ENCODE measurements at places on chromosomes 13 and 19.

- DNase-seq = no peak
Observed at GRCh38 chr13:65133094-65133493, 2097.0 kb downstream of the PCDH9 start.

DNA sequence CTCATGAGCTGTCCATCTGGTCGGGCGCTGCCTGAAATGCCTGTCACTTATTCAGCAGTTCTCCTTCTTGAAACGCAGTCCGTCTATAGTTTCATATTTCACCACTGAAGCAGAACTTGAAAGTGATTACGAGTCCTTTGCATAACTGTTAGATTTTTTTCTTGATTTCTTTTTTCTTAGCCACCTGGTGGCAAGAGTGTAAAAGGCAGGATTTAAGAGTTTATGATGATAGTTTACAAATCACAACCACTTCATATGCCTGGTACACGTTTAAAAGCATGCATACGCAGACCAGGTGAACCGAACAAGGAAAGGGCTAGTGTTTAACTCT is 45.8 kb downstream of the GGACT start:
- DNase-seq = no peak

DNA sequence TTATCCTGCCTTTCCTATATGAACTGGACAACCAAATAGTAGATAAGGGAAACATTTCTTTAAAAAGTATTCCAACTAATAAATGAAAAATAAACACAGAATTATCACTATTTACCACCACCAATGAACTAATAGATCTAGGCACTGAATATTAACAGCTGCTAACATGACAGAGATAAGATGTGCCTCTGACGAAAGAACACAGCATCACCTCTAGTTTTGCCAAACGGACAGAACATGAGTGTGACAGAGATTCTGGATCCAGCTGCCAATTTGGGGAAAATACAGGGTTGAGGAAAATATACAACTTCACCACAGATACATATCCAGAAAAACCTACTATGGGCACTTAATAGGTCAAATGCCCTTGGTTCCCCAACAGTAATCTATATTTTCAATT is 18.0 kb downstream of the VPS36 start:
- no peak for DNase-seq

DNA sequence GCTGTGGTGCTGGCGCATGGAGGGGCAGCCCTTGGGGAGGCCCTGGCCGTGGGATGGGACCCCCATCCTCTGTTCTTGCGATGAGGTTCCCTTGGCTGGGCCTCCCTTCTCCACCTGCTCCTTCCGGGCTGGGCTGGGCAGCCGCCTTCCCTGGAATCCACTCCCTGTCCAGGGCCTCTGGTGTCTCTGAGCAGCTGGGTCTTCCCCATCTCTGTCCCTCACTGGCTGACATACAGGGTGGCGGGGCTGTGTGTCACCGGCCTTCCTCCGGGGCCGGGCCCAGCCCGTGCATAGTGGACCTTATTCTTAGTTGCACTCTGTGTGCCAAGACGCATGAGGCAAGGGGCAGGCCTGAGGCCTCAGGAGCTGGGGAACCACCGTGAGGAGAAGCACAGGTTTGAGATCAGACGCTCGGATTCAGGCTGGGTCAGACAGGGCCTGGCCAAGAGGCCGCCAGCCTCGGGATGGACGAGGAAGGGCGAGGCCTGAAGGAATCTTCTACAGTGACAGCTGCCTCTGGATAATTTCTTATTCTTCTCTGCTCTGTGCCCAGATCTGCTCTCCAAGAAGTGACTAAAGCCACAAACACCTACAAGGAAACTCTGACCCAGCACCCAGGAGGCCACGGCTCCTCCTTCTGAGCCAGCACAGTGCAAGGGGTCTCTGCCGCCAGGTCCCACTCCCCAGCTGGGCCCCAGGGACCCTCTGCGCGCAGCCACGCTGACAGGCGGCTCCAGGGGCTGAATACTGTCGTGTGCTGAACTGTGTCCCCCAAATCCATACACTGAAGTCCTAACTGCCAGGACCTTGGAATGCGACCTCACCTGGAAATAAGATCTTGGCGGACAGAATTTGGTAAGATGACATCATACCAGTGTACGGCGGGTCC is 11.0 kb downstream of the SGTA start:
- no peak for DNase-seq

DNA sequence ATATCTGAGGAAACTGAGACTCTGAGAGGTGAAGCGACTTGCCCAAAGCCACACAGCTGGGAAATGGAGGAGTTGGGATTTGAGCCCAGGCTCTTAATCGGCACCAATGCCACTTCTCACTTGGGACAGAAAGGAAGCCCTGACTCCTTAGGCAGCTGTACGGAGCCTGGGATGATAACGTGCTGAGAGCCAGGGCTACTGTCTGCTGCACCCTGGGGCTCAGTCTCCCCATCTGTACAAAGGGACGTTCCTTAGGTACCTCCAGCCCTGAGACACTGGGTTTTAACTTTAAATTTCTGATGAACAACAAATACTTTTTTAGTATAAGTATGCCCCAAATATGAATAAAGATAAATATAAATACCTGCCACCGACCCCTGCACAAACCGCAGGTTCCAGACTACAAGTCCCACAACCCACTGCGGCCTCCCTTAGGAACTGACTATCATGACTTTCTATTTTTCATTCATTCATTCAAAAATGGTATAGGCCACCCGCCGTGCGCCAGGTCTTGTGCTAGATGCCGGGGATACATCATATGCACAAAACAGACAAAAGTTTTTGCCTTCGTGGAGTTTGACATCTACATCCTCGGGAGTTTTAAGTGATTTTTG is 776 bp upstream of the NCLN start:
- no peak for DNase-seq

DNA sequence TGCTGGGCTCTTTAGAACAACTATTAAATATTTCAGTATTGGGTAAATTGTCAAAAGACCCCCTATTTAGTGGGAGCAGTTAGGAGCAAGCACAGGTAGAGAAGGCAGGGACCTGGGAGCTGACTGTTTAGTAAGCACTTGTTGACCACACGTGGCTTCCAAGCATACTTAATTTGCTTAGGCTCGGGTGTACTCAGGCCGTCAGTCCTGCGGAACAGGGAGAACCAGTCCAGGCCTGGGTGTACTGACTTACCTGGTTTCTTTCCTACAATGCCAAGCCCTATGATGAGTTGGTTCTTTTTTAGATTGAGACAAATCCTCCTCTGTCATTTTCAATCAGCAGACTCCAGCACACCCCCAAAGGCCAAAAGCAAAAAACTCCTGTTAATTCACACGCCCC is 90.0 kb downstream of the WDFY2 start:
- no peak for DNase-seq

DNA sequence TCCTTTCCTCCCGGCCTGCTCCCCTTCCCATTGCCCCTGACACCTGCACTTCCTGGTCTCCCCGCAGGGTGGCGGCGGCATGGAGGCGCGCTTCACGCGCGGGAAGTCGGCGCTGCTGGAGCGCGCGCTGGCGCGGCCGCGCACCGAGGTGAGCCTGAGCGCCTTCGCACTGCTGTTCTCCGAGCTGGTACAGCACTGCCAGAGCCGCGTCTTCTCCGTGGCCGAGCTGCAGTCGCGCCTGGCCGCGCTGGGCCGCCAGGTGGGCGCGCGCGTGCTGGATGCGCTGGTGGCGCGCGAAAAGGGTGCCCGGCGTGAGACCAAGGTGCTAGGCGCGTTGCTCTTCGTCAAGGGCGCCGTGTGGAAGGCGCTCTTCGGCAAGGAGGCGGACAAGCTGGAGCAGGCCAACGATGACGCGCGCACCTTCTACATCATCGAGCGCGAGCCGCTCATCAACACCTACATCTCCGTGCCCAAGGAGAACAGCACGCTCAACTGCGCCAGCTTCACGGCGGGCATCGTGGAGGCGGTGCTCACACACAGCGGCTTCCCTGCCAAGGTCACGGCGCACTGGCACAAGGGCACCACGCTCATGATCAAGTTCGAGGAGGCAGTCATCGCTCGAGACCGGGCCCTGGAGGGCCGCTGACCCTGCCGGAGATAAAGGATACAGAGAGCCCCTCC is 1.7 kb downstream of the TRAPPC5 start:
- DNase-seq = no peak

- no peak for DNase-seq
Observed at GRCh38 chr13:47166336-47166735, 269.5 kb upstream of the HTR2A start.

- DNase-seq = no peak
Observed at GRCh38 chr19:55493052-55493644, 4.9 kb downstream of the SSC5D start.

- no peak for DNase-seq
Observed at GRCh38 chr13:91744284-91744683, 345.9 kb downstream of the GPC5 start.

GRCh38 chr13:110018009-110018408 is 231.6 kb upstream of the IRS2 start:
- no peak for DNase-seq

DNA sequence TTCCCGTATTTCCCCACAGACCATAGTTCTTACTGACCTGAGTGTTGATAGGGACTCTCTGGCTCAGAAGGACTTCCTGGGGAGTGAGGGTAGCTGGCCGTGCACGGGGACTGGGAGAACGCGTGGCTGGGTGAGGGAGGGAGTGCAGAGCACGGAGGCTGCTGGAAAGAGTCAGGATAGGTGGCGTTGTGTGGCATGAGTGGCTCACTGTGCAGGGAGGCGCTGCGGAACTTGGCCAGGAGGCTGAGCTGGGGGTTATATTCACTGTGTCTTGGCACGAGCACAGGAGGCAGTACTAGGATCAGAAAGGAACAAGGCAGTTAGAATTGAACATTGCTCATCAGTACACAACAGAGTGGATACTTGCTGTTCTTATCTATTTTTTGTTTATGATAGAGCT is 47.4 kb downstream of the SMAD9 start:
- no peak for DNase-seq

DNA sequence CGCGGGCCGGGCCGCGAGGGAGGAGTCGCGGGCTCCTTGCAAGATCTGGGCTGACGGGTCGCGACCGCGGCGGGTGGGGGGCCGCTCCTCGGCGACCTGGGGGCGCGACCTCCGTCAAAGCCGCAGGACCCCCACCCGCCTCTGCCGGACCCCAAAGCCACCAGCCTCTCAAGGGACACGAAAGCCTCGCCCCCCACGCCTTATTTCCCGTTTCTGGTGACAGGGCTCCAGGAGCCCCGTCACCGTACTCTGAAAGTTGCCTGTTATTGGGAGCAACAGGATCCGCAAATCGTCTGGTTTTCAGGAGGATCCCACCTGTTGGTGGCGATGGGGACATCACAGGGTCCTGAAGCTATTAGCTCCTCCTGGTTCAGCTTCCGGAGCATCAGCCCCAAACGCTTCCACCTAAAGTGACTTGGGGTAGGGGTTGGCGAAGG is 530 bp downstream of the MAU2 start:
- DNase-seq = no peak

GRCh38 chr13:49053906-49054305 is 78.2 kb downstream of the FNDC3A start:
- DNase-seq = no peak

- no peak for DNase-seq
Observed at GRCh38 chr19:55463583-55464031, 944 bp downstream of the C19orf85 start.

DNA sequence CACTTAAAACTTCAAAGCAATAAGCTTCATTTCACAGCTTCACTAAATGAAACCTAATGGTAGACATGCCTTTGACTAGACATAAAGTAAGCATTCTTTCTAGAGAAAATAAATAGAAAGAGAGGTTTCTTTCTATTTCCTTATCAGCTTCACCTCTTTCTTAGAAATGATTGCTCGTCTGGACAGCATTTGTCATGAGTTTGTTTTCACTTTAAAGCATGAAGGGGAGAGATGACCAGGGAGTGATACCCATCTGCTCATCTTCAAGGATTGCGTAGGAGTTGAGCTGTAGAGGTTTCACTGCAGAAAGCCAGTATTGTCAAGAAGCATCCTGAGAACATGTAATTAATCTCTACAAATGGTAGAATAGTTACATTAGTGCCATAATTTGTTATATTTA is 61.3 kb downstream of the COL4A2 start:
- no peak for DNase-seq

DNA sequence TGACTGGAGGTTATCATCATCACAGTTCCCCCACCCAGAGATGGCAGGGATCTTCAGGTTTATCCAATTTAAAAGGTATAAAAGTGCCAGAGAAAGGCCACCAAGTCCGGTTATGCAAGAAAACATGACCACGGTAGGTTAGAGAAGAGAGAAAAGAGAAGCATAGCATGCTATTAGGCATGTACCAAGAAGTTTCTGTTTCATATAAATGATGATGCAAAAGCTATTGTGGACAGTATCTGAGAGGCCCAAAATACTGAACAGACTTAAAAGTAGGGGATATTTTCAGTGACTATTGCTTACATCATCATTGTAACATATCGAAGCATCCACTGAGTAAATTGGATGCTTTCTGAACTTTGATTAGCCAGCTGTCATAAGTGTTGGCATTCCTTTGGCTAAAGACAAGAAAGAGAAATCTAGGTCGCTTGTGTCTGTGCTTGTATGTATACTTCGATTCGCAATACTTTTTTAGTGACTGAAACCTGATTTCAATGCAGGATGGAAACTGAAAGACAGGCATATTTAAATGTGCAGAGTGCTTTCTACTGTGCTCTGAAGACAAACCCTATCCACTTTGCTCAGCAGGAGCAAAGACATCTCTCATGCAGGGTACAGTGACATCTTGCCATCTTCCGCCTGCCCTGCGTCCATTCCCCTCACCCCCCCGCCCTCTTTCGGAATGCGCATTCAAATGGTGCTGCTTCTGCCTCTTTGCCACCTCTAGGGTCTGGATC is 180.3 kb downstream of the SHISA2 start:
- DNase-seq = no peak

GRCh38 chr13:87783366-87783765 is 112.2 kb downstream of the SLITRK5 start:
- no peak for DNase-seq

GRCh38 chr13:50955241-50955640 is 45.6 kb downstream of the RNASEH2B start:
- DNase-seq = no peak

GRCh38 chr13:48645845-48646244 is 7.9 kb upstream of the CYSLTR2 start:
- DNase-seq = no peak

DNA sequence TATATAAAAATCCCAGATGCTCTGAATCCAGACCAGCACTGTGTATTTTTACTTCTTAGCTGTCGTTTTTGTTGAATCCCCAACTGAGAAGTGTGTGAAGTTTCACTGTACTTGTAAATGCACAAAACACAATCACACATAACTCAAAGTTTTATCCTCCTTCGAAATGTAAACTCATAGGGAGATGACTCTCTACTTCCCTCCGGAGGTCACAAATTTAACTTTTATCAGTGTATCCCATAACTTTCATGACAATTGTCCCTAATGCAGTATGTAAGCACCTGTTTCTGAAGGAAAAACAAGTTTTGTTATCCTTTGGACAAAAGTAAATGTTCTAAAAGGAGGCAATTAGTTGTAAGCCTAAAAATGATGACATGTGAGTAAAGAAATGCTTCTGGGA is 665.0 kb upstream of the SLITRK6 start:
- DNase-seq = no peak

DNA sequence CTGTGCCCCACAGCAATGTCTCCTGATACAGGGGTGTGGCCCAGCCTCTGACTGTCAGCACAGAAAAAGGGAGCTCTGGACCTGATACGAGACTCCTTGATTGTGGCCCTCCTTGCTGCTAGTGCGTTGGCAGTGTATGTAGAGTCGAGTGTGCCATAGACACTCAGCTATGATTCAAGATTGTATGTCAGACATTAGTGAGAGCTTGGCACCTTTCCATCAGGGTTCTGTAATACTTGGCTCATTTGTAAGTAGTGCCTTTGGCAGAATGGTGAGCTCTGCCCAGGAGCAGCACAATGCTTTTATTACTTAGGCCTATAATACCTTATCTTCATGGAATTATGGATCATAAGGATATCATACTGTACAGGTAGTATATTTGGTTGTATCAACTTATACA is 83.4 kb downstream of the ATP8A2 start:
- DNase-seq = no peak

Data from GF-D8 (cell line).